ENCODE measurements at places on chromosomes 5 and 9.

GRCh38 chr5:101292199-101292598 lies 389.1 kb upstream of the ST8SIA4 start:
- no peak for DNase-seq

DNA sequence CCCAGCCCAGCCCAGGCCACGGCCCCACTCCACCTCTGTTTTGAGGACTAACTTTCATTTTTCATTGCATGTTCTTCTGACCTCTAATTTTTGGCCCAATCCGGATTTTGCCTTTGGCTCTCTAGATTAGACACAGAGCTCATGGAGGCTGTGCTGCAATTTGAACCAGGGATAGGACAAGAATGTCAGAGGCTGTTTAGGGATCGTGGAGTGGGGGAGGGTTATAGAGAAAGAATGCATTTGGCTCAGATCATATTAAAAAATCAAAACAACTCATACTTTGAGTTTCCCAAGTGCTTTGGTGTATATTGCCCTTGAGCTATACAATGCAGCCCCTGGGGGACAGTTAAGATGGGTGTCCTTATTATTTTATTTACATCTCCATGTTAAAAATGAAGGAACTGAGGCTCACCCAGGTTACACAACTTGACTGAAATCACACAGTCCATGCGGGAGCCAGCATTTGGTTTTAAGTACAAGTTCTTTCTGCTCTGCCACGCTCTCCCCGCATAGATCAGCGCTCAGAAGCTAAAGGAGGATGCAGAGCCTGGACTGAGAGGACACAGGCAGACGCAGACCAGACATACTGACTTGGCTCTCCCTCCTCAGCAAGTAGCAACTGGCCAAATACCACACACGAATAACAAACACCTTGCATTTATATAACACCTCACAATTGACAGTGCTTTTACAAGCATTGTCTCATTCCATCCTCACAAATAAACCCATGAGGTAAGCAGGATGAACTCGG lies 126.4 kb upstream of the RAI14 start:
- DNase-seq = no peak

DNA sequence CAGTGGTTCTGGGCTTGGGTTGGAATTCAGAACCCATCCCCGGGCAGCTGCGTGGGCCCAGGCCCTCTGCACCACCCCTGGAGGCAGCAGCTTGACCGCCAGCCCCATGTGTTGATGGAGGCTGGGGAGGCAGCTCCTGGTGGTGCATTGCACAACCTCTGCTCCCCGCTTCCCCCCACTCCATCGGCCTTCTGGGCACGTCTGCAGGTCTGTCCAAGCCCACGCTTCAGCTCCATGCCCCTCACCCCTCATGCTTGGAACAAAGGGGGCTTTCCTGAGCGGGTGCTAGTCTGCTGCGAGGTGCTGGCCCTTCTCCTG lies 1.4 kb downstream of the NCS1 start:
- no peak for DNase-seq

DNA sequence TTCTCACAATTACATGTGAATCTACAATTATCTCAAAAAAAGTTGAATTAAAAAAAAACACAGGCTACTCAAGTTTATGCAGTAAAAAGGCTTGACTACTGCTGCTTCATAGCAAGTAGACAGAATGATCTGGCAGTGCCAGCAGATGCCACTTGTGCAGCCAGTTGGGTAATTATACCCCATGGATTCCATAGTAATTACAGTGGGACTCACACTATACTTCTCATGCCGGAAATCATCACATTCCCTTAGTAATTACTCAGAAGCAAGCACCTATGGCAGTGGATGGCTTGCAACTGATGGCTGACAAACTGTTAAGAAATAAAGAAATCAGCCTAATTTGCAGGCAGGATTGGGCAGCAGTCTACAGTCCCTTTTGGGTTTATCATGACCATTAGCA lies 463.2 kb upstream of the KLF4 start:
- DNase-seq = no peak

GRCh38 chr5:43601454-43602260 lies 1.3 kb upstream of the NNT start:
- DNase-seq = peak; percentile 68

DNA sequence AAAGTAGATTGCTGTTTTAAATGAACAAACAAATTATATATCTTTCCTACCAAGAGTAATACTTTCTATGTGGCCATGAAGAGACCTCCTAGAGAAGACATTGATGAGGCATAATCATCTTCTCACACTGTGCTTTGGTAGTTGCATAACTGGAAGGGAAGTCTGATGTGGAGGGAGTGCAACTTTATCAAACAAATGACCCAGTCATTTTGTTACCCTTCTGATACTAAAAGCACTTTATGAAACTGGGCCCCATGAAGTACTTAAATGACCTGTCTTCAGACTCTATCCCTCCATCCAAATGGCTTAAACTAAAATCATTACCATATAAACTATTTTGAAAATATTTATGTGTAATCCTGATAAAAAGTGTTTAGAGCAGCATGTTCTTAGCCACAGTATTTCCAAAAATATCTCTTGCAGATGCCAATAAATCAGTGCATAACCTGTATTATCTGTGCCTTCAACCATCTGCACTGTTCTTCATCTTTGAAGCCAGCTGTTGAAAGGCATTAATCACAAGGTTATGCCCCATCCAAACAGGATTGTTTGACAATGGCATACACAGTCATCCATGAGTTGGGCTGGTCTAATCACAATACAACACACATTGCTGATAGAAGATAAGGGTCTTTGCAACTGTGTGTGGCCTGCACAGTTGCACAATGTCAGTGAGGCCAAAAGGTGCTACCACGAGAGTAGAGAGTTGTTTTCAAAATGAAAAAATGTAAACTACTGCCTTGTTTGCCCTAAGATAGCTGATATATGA lies 31.9 kb upstream of the MIER3 start:
- peak; percentile 21 for DNase-seq

DNA sequence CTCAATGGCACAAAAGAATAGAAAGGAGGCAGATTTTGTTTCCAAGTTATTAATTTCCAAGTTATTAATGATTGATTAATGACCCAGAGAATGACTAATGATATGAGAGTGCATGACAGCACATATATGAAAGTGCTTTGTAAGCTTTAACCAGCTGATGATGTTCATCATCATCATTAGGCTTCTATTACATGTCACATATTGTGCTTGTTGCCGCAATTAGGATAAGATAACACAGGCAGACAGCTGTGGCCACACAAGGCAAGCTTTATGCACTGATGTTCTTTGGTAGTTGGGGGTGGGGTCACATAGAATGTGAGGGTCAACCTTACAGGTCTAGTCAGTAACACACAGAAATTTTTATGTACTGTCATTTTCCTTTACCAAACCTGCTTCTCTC lies 219.7 kb downstream of the TRPM3 start:
- no peak for DNase-seq
